ENCODE measurements at places on chromosomes 5 and 9. TPM values are rescaled to one million over a fixed set of nuclear protein-coding genes. Genes with fewer than 3 reads are reported as not detected.

- peak overlapping the region; percentile 65 for H3K4me3 ChIP-seq
- no peak for DNase-seq
- peaks cover 57% of the 10 kb centered on the region for H3K4me1 ChIP-seq
- peaks cover 4% of the 10 kb centered on the region for H3K36me3 ChIP-seq
- H3K27ac ChIP-seq: no peak overlapping the region
Measured at GRCh38 chr5:139688751-139689372, 40.7 kb downstream of the CXXC5 start.

The CDH6 gene
- 127 TPM for total RNA-seq

The BARHL1 gene
- total RNA-seq: 0.14 TPM

- H3K36me3 ChIP-seq: no peaks in the 10 kb centered on the region
- no peak for DNase-seq
- no peaks in the 10 kb centered on the region for H3K27me3 ChIP-seq
Measured at GRCh38 chr9:79034583-79034982, 537.2 kb upstream of the TLE4 start.

- H3K4me3 ChIP-seq: no peak overlapping the region
- no peak overlapping the region for H3K27ac ChIP-seq
- no peak for DNase-seq
- no peaks in the 10 kb centered on the region for H3K27me3 ChIP-seq
Measured at GRCh38 chr5:1488882-1489680, 34.7 kb downstream of the LPCAT1 start.

GRCh38 chr9:37936965-37937364, 33.0 kb upstream of the SLC25A51 start:
- no peak for DNase-seq
- peaks cover 3% of the 10 kb centered on the region for H3K36me3 ChIP-seq
- no peaks in the 10 kb centered on the region for H3K27me3 ChIP-seq
- H3K4me1 ChIP-seq: peaks cover 34% of the 10 kb centered on the region

GRCh38 chr5:170634256-170634990, 130.6 kb downstream of the KCNIP1 start:
- peak overlapping the region; percentile 71 for H3K4me3 ChIP-seq
- peaks cover 24% of the 10 kb centered on the region for H3K4me1 ChIP-seq
- no peaks in the 10 kb centered on the region for H3K36me3 ChIP-seq

DNA sequence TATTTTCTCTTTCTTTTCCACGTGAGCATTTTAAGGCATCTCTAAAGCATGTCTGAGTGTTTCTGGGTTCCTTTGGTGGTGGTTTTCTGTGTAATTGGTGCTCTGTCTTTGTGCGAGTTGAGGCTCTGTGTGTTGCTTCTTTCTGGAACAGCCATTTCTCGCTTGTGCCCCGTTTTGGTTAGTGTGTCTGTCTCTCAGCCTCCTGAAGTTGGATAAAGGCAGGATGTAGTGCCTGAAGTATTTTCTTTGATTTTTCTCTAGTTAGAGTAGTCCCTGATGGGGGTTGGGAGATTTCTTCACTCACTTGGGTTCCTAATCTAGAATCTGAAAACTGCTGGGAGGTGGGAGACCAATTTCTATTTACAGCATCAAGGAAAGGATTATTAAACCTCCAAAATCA, 129.7 kb upstream of the TMEM161B start:
- no peaks in the 10 kb centered on the region for H3K36me3 ChIP-seq
- no peak overlapping the region for H3K27ac ChIP-seq
- peak overlapping the region; percentile 10 for H3K4me3 ChIP-seq

DNA sequence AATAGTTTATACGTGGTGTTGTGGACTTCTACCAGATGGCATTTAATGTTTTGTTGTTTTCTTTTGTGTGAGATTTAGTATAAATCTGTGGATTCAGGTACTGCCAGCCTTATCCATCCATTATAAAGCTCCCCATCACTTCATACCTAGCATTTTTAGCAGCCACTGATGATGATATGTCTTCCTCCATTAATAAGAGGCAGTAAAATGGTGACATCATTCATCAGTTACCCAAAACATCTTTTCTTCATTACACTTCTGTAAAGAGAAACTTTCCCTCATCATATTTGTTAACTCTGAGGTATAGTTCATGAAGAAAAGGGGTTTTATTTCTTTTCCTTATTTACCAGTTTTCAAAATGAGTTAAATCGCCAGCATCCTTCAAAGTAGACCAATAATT, 19.4 kb downstream of the CHD1 start:
- H3K27me3 ChIP-seq: no peaks in the 10 kb centered on the region
- H3K27ac ChIP-seq: peak overlapping the region; percentile 12
- peaks cover 16% of the 10 kb centered on the region for H3K36me3 ChIP-seq

- no peak for DNase-seq
- no peak overlapping the region for H3K27ac ChIP-seq
- H3K27me3 ChIP-seq: no peaks in the 10 kb centered on the region
- no peak overlapping the region for H3K4me3 ChIP-seq
- peaks cover 14% of the 10 kb centered on the region for H3K4me1 ChIP-seq
Measured at GRCh38 chr5:145750199-145750598, 84.9 kb downstream of the PRELID2 start.

GRCh38 chr5:10333154-10334006, 20.1 kb upstream of the MARCHF6 start:
- peak; percentile 67 for DNase-seq
- peaks cover 35% of the 10 kb centered on the region for H3K4me1 ChIP-seq
- peak overlapping the region; percentile 89 for H3K4me3 ChIP-seq
- no peaks in the 10 kb centered on the region for H3K36me3 ChIP-seq
- peaks cover 59% of the 10 kb centered on the region for H3K27me3 ChIP-seq
- peak overlapping the region; percentile 13 for H3K27ac ChIP-seq

The ARID3C gene
- total RNA-seq: 0.26 TPM
